Cortex of kidney (tissue), 1 donor: ENCODE measurements at places on chromosomes 12 and 14.

DNA sequence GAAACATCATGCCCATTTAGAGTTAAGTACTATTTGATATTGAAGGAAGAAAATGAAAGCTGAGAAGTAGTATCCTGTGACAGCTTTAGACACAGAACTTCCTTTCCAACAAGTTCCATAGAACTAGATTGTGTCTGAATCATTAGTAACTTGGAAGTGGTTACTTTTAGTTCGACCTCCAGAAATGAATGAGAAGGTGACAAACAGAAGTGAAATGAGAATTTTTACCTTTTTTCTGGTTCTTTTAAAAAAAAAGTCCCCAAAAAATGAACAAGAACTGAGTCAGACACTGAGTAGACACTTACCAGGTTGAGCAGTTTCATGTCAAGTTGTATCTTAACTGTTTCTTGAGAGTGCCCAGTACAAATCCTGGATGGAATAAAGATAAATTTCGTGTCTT lies 3.0 kb downstream of the ATP6V0A2 start:
- DNase-seq = no peak

- no peak for DNase-seq
These were observed 76.6 kb downstream of the SSPN start for GRCh38 chr12:26271889-26272492.

GRCh38 chr12:110861729-110862128 lies 14.9 kb downstream of the CCDC63 start:
- DNase-seq = no peak

DNA sequence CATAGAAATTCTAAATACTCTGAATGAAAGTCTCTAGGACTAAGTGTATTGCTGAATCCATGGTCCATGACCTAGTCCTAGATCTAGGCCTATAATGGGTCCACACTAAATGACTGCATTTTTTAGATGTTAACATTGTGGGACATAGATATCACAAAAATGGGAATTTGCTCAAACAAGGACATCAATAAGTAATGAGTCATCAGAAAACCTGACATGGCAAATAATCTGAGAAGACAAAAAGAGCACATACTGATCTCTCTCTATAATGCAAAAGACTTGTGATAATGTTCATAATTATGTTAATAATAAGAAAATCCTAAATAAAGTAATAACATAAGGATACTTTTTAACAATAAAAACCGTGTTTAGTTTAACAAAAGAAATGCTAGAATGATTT lies 1168.4 kb downstream of the FSCB start:
- DNase-seq = no peak

GRCh38 chr12:42556917-42557316 lies 32.6 kb downstream of the PRICKLE1 start:
- no peak for DNase-seq

GRCh38 chr12:130832561-130833209 lies 6.4 kb downstream of the STX2 start:
- no peak for DNase-seq

DNA sequence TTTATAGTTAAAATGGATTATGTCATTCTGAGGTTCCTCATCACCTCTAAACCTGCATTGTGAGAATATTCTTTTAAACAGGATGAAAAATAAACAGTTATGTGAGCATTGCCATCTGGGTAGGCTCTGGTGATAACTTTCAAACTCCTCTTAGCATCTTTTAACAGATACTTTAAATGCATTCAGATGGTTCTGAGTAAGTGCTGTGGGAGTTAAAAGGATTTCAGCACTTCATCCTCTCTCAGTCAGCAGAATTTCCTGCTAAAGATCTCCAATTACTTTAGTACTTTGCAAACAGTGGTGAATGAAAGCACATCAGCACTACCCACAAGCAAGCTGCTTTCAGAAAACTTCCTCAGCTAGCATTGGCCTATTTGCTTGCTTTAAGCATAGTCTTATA lies 59.3 kb upstream of the TMTC1 start:
- DNase-seq = no peak

DNA sequence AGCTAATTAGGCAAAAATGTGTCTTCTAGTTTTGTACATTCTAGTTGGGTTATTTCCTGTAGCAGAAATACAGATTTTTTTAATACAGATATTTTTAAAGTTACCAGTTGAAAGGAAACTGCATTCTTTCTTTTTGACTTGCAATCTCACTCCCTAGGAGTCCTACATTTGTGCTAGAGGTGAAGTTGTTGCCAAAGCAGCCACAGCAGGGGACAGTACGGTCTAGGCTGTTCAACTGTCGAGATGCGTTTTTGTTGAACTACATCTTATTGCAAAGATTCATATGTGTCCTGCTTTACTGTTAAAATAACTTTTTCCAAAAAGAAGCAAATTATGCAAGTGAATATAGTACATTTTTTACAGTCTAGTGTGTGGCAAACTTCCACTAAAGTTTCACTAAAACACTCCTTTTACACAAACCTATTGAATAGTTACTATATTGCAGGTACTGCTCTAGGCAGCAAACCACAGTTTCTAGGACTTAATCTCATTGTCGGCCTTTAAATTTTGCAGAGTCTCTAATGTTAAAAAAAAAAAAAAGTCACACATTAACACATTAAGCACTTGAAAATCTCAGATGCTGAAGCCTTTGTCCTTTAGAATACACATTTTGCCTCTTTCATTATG lies 30.2 kb upstream of the SRGAP1 start:
- no peak for DNase-seq

- no peak for DNase-seq
These were observed 37.0 kb upstream of the INF2 start for GRCh38 chr14:104652386-104652785.

DNA sequence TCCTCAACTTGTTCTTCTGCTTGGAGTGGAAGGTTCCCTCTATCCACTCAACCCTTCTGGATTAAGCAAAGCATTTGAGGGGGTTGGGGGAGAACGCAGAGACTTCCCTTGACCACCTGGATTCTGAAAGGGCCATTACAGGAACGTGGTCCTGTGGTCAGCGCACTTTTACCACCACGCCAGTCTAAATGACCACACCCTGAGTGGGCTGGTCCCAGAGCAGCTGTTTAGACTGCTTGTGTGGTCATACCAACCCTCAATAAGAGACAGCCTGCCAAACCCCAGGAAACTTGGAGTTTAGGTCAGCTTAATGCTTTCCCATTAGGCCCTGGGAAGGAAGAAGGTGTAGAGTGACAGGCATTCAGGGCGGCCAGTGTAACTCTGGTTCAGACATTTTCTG lies 165.5 kb upstream of the ATP2B1 start:
- DNase-seq = no peak

- DNase-seq = no peak
These were observed 18.4 kb downstream of the OLR1 start for GRCh38 chr12:10153271-10154144.

DNA sequence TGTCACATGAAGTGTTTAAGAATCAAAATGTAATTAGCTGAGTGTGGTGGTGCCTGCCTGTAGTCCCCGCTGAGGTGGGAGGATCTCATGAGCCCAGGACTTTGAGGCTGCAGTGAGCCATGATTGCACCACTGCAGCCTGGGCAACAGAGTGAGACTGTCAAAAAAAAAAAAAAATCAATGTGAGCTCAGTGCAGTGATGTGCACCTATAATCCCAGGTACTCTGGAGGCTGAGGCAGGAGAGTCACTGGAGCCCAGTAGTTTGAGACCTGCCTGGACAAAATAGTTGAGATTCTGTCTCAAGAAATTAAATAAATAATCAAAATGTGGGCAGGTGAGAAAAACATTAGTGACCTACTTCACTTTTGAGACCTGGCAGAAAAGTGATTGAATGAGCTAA lies 140.0 kb downstream of the MON2 start:
- no peak for DNase-seq
